ENCODE measurements at places on chromosomes 2 and 18.

GRCh38 chr2:128228894-128229293, 89.8 kb downstream of the HS6ST1 start:
- DNase-seq, result no peak

DNA sequence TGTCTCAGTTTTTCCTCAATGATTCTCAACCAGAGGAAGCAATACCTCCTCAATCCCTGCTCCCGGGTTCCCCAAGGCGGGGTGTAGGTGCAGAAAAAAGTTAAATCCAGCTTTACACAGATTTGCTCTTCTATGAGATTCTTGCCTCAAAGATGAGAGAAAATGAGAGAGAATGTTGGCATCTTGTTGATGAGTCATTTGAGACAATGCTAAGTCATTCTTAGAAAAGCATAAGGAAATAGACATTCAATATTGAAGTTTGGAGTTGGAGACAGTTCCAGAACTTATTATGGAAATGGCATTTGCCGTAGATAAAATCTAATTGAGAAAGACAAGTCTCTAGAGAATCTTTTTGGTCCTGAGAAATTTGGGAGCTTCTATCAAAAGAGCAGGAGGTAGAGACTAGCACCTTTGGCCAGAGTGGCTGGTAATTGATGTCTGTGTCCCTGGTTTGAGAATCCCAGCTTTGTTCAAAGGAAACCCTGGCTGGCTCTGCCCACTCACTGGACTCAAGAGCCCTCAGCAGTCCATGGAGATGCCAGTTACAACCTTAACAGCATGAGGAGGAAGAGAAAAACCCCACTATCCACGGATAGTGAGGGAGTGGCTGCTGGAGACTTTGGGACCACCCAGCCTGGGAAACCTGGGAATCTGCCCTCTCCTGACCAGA, 181.2 kb downstream of the FAM124B start:
- DNase-seq, result no peak

GRCh38 chr18:78099979-78100588, 850.4 kb downstream of the GALR1 start:
- DNase-seq, result no peak

DNA sequence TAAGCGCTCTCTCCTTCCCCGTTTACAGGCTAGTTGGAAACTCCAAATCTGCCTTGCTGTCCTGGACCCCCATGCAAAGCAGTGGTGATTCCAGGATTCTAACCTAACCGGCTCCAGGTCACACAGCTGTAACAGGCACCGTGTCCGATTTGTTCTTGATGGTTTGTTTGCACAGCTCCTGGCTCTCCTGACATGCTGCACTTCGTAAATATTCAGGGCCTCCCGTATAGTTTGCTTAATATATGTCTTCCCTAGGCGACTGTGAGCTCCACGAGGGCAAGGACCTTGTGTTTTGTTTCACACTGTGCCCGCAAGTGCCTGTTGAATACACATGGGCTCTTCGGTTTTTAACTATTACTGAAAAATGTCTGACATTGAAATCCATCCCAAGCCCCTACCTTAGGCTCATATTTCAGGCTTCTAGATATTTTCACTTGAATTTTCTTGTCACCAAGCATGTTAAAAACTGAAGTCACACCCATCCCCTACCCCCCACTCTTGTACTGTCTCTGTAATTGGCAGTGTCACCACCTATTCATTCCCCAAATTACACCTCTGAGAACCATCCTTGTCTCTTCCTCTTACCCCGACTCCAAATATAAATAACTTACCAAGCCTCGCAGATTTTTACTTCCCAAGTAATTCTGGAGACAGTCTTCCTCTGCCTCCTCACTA, 1.0 kb upstream of the PUM2 start:
- DNase-seq, result no peak

DNA sequence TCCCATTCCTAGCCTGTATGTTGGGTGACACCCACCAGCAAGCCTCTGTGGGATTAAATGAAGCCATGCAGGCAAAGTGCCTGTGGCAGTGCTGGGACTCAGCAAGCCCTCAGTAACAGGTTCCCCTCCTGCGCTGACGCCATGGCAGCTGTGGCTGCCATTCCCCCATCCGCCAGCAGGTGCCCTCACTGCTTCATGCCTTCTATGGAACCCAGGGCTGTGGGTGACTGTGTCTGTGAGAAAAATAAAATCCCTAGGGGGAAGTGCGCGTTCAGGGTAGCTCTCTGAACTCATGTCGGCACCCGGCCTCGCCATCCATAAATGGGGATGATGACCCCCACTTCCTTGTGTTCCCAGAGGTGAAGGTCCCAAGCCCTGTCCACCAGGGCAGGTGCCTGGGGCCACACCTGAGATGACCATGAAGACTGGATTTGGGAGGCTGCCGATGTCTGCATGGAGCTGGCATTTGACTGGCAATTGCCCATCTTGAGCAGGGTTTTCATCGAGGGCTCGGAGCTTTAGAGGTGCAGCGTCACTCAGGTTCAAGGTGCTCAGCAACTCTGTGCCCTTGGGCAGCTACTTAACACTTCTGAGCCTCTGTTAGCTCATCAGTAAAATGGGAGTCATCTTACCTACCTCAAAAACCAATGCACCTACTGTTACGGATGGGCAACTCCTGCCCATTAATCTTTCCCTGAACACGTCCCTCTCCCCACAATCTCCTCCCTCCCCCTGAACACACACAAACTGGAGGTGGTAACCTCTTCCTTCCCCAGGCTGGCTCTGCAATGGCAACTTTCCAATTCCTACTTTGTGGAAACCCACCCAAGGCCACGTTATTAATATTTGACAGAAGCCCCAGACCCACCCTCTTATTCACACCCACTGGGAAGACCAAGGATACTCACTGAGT, 2.9 kb upstream of the MAL start:
- peak; percentile 73 for DNase-seq

- no peak for DNase-seq
Observed at GRCh38 chr2:225932811-225933413, 533.4 kb downstream of the NYAP2 start.

GRCh38 chr2:217162533-217162932, 302.7 kb upstream of the TNP1 start:
- DNase-seq, result no peak

GRCh38 chr2:60067006-60067405, 486.4 kb downstream of the BCL11A start:
- no peak for DNase-seq

GRCh38 chr18:79185648-79186047, 116.5 kb downstream of the ATP9B start:
- no peak for DNase-seq

DNA sequence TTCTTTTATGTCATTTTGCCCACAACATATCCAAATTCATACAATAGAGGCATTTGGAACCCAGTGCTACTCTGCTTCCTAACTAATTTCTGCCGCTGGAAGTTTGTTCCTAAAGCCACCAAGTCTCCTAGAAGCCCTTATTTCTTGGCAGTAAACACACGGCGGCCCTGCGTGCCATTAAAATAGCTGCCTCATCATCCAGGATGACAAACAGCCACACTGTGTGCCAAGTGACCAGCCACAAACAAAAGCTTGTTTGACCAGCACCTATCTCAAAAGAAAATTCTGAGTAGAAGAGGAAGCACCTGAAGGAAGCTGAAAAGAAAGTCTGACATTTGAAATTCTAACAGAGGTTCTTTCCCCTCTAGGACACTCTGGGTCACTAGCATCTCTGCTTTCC, 64.2 kb downstream of the BCL11A start:
- no peak for DNase-seq

- no peak for DNase-seq
Observed at GRCh38 chr2:54287532-54287931, 31.5 kb upstream of the TSPYL6 start.

- DNase-seq, result no peak
Observed at GRCh38 chr2:150735894-150736498, 248.5 kb upstream of the RND3 start.

GRCh38 chr2:158996378-158996993, 28.0 kb downstream of the TANC1 start:
- DNase-seq, result no peak

GRCh38 chr2:217017456-217018252, 157.8 kb upstream of the TNP1 start:
- DNase-seq, result no peak

DNA sequence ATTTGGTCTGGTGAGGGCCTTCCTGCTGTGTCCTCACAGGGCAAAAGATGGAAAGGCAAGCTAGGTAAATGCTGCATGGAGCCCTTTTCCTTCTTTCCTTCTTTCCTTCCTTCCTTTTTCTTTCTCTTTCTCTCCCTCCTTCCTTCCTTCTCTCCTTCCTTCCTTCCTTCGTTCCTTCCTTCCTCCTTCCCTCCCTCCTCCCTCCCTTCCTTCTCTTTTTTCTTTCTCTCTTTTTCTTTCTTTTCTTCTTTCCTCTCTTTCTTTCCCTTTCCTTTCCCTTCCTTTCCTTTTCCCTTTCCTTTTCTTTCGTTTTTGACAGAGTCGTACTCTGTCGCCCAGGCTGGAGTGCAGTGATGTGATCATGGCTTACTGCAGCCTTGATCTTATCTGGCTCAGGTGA, 23.1 kb upstream of the C2orf74 start:
- no peak for DNase-seq

- no peak for DNase-seq
Observed at GRCh38 chr2:223797811-223798721, 39.3 kb downstream of the AP1S3 start.
